ENCODE measurements at places on chromosomes 7 and 10. TPM values are rescaled to one million over a fixed set of nuclear protein-coding genes. Genes with fewer than 3 reads are reported as not detected.

The PON1 gene
- total RNA-seq = not detected

The HOXA10 gene
- not detected for total RNA-seq

The AZGP1 gene
- 37.9 TPM for total RNA-seq

The FRA10AC1 gene
- 5.2 TPM for total RNA-seq

The RADIL gene
- 0.52 TPM for total RNA-seq

The BTRC gene
- total RNA-seq = 14.4 TPM

- H3K36me3 ChIP-seq = no peaks in the 10 kb centered on the region
- no peaks in the 10 kb centered on the region for H3K4me1 ChIP-seq
- H3K27ac ChIP-seq = no peak overlapping the region
- no peak overlapping the region for H3K4me3 ChIP-seq
- no peak for DNase-seq
Observed at GRCh38 chr7:15358112-15358511, 203.7 kb downstream of the AGMO start.

- no peaks in the 10 kb centered on the region for H3K36me3 ChIP-seq
- H3K27me3 ChIP-seq = no peaks in the 10 kb centered on the region
- no peak overlapping the region for H3K27ac ChIP-seq
- H3K4me1 ChIP-seq = 0 out of 2 replicates have a peak, but pooled peaks cover 8% of the 10 kb centered on the region
Observed at GRCh38 chr10:113644185-113645120, 19.4 kb downstream of the NRAP start.

DNA sequence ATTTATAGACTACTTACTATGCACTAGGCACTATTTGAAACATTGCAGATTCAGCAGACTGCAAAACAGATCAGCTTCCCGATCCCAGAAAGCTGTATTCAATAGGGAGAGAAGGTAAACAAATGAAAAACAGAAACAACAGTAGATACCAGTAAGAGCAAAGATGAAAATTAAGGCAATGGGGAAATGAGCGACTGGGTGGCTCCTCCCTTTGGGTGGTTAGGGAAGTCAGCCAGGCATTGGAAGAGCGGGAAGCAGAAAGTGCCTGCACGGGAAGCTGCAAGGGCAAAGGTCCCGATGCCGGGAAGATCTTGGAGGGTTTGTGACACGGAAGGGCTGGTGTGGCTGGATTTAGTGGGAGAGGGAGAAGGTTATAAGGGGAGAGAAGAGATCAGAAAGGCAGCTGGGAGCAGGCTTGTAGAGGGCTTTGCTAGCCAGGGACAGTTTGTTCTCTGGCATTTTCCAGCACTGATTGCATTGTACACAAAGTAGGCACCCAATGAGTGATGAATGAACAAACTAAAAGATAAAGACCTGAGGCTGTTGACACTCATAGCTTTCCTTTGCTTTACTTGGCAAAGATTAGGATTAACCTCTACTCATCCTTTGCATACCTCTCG, 67.8 kb downstream of the NAMPT start:
- H3K4me3 ChIP-seq = no peak overlapping the region
- DNase-seq = no peak
- H3K27ac ChIP-seq = no peak overlapping the region
- no peaks in the 10 kb centered on the region for H3K36me3 ChIP-seq

DNA sequence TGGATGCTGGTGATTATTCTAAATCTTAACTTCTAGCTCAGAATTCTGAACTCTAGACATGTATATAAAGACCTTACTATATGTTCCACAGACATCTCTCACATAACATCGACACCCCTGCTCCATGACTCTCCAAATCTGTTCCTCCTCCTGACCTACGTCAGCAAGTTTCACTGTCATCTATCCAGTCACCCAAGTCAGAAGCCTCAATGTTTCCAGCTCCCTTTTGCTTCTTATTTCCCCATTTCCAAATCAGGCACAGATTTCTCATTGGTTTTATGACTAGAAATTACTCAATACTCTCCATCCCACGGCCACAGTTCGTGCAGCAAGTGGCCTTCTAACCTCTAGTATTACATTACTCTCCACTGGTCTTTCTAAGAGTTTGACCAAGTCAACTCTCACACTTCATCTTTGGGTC, 28.5 kb downstream of the EPC1 start:
- H3K27ac ChIP-seq = no peak overlapping the region
- H3K4me3 ChIP-seq = no peak overlapping the region
- H3K4me1 ChIP-seq = no peaks in the 10 kb centered on the region
- no peaks in the 10 kb centered on the region for H3K36me3 ChIP-seq

- DNase-seq = peak; percentile 9
- no peak overlapping the region for H3K27ac ChIP-seq
- H3K36me3 ChIP-seq = peaks cover 6% of the 10 kb centered on the region
- no peaks in the 10 kb centered on the region for H3K27me3 ChIP-seq
- peaks cover 21% of the 10 kb centered on the region for H3K4me1 ChIP-seq
- no peak overlapping the region for H3K4me3 ChIP-seq
Observed at GRCh38 chr10:94358480-94358879, 4.3 kb downstream of the NOC3L start.

GRCh38 chr7:67990003-67990402, 993.4 kb downstream of the TYW1 start:
- H3K27ac ChIP-seq = no peak overlapping the region
- DNase-seq = no peak
- no peak overlapping the region for H3K4me3 ChIP-seq
- 0 out of 3 replicates have a peak, but pooled peaks cover 3% of the 10 kb centered on the region for H3K27me3 ChIP-seq

DNA sequence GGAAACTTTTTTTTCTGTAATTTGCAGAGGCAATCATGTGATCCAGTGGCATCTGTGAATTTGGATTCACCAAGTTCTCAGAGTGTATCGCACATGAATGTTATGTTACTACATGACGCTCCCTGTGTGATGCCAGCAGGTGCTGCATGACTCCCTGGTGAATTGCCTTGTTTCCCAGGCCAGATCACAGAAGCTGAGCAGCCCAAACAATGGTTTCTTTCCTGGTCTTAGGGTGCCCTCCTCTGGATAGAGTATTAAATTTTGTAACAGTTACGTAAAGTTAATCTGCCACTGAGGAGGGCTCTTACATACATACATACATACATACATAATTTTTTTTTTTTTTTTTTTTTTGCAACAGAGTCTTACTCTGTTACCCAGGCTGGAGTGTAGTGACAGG, 3.6 kb downstream of the ZSCAN21 start:
- no peak overlapping the region for H3K4me3 ChIP-seq
- H3K27ac ChIP-seq = no peak overlapping the region
- H3K4me1 ChIP-seq = peaks cover 29% of the 10 kb centered on the region
- H3K36me3 ChIP-seq = peaks cover 4% of the 10 kb centered on the region
- peak; percentile 81 for DNase-seq

- peak; percentile 38 for DNase-seq
- no peaks in the 10 kb centered on the region for H3K27me3 ChIP-seq
- no peaks in the 10 kb centered on the region for H3K36me3 ChIP-seq
Observed at GRCh38 chr10:3902054-3902808, 117.2 kb upstream of the KLF6 start.

- H3K4me3 ChIP-seq = no peak overlapping the region
- peaks cover 98% of the 10 kb centered on the region for H3K4me1 ChIP-seq
- no peak for DNase-seq
- peak overlapping the region; percentile 9 for H3K27ac ChIP-seq
- no peaks in the 10 kb centered on the region for H3K27me3 ChIP-seq
Observed at GRCh38 chr10:112221545-112221944, 38.0 kb upstream of the GPAM start.

- no peak for DNase-seq
- no peak overlapping the region for H3K27ac ChIP-seq
- H3K36me3 ChIP-seq = no peaks in the 10 kb centered on the region
- H3K4me3 ChIP-seq = no peak overlapping the region
- H3K4me1 ChIP-seq = peaks cover 23% of the 10 kb centered on the region
Observed at GRCh38 chr7:22895140-22895827, 72.6 kb upstream of the TOMM7 start.

DNA sequence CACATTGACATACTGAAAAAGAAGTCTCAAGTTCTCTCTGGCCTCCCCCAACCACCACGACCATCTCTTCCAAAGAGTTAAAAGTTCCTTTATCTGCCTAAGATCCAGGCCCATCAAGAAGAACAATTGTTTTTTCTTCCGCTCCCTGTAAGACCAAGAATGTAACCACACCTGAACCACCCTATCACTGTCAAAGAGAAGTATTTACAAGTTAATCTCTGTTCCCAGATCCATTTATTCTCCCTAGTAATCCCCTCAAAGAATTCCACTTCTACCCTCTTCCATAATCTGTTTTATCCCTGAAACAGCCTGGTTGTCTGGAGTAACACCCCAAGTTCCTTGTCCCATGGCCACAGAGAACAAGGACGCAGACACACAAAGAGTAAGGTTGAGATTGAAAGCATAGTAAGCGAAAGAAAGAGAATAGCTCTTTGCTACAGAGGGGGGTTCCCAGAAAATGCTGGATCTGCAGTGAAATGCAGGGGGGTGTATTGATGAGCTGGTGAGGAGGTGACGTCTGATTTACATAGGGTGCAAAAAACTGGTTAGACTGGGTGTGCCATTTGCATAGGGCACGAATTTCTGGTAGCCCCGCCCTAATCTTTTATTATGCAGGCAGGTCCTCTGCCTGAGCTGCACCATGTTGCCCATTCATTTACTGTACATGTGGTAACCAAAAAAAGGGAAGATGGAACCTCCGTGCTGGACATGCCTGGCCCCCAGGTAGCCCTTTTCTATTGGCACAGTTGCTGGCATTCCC, 122.0 kb downstream of the SKIDA1 start:
- no peak overlapping the region for H3K4me3 ChIP-seq
- no peaks in the 10 kb centered on the region for H3K4me1 ChIP-seq
- no peaks in the 10 kb centered on the region for H3K27me3 ChIP-seq
- H3K27ac ChIP-seq = no peak overlapping the region
- H3K36me3 ChIP-seq = no peaks in the 10 kb centered on the region
- DNase-seq = no peak

DNA sequence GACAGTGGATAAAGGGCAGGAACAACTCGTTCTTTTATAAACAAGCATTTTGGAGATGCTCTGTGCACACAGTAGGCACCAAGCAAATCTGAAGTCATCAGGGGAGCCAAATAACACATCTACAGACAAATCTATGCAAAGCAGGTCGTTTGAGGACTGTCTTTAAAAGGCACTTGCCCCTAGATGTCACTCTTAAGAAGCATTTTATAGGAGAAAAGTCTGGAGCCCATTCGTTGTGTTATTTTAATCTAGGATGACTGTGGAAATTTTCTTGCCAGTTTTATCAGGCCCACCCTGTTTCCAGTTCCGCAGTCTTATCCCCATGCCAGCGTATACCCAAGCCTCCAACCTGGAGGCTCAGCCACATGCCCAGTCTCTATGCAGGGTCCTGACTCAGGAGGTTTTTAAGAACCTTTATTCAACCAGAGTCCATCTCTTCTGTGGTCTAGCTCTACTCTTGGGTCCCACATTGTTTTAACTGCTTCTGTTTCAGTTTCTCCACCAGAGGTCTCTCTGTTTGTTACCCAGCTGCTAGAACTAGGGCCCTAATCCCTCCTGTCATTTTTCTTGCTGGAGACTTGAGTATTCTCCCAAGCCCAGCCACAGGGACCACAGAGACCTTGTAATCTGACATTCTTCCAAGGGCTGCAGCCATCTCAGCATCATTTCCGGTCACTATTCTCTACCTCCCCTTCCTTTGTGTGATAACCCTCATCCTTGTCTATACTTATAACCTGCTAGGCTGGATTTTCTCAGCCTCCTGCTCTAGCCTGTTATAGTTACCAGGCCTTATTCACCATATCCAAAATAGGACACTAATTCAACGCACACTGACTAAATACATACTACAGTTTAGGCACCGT, 26.7 kb downstream of the PIK3CG start:
- peaks cover 3% of the 10 kb centered on the region for H3K27me3 ChIP-seq
- H3K27ac ChIP-seq = no peak overlapping the region
- no peak for DNase-seq
- no peak overlapping the region for H3K4me3 ChIP-seq

Measured in HepG2 (cell line).